Glutamatergic neuron (in vitro differentiated cells): ENCODE measurements at places on chromosomes 16 and 17. TPM values are rescaled to one million over a fixed set of nuclear protein-coding genes. Genes with fewer than 3 reads are reported as not detected.

ZNF205 gene
- 31.6 TPM for total RNA-seq

SPATA32 gene
- total RNA-seq, result not detected

NOG gene
- total RNA-seq, result not detected

CRYBA1 gene
- total RNA-seq, result 2.7 TPM

MARCHF10 gene
- total RNA-seq, result not detected

GRIN2A gene
- total RNA-seq, result 6.8 TPM

CPNE7 gene
- total RNA-seq, result 17.8 TPM

PAFAH1B1 gene
- total RNA-seq, result 296 TPM

TPSG1 gene
- not detected for total RNA-seq

DNA sequence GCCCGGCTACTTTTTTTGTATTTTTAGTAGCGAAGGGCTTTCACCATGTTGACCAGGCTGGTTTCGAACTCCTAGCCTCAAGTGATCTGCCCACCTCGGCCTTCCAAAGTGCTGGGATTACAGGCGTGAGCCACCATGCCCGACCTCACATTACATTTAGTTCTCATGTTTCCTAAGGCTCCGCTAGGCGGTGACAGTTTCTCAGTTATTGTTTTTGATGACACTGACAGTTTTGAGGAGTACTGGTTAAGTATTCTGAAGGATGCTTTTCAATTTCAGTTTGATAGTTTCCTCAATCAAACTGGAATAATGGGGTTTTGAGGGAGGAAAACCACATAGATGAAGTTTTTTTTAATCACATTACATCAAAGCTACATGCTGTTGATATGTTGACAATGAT lies 1028.5 kb downstream of the CDH8 start:
- no peak overlapping the region for H3K4me3 ChIP-seq
- peak overlapping the region; percentile 30 for H3K27ac ChIP-seq
- H3K27me3 ChIP-seq, result peaks cover 2% of the 10 kb centered on the region
- H3K36me3 ChIP-seq, result no peaks in the 10 kb centered on the region

DNA sequence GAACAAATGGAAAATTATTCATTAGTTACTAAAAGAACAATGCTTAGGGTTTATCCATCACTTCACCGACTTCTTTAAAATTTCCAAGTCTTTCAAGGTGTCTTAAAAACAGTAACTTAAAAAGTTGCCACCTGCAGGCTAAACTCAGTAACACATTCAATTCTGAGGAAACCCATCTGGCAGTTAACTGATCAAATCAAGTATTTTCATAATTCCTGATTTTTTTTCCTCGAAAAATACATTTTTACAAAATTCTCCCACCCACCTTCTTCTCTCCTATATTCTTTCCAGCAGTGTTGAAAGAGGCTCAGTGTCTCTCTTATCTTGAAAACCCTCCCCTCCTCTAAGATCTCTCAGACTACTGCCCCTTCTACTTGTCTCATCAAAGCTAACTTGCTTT lies 29.9 kb downstream of the PARN start:
- no peaks in the 10 kb centered on the region for H3K27me3 ChIP-seq
- no peak for DNase-seq
- no peak overlapping the region for H3K27ac ChIP-seq
- peaks cover 16% of the 10 kb centered on the region for H3K36me3 ChIP-seq
- H3K4me1 ChIP-seq, result no peaks in the 10 kb centered on the region

GRCh38 chr17:63774141-63774968 lies at the start of gene DDX42:
Gene DDX42, plus strand, starts transcription at chr17:63774170. Its CDS starts 12,880 bp downstream, at chr17:63787050.
- H3K27ac ChIP-seq, result peak within 1 kb of the TSS; percentile 99
- peaks cover 13% of the 10 kb centered on the region for H3K27me3 ChIP-seq
- H3K36me3 ChIP-seq, result no peaks in the 10 kb centered on the region
- H3K4me1 ChIP-seq, result peaks cover 18% of the 10 kb centered on the region
- peak; percentile 92 for DNase-seq

DNA sequence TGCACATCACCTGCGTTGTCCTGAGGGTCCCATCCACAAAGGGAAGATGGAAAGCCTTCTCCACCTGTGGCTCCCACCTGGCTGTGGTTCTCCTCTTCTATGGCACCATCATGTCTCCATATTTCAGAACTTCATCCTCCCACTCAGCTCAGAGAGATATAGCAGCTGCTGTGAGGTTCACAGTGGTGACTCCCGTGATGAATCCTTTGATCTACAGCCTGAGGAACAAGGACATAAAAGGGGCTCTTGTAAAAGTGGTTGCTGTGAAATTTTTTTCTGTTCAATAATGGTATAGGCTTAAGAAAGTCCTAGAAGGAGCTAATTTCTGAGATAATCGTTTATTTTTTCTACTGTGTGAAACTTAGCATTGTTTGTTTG lies 18.7 kb downstream of the ZNF200 start:
- H3K4me3 ChIP-seq, result no peak overlapping the region
- H3K27ac ChIP-seq, result no peak overlapping the region
- no peak for DNase-seq
- H3K36me3 ChIP-seq, result peaks cover 7% of the 10 kb centered on the region
- no peaks in the 10 kb centered on the region for H3K27me3 ChIP-seq
- H3K4me1 ChIP-seq, result no peaks in the 10 kb centered on the region

- H3K27me3 ChIP-seq, result peaks cover 3% of the 10 kb centered on the region
- H3K4me1 ChIP-seq, result peaks cover 9% of the 10 kb centered on the region
- no peaks in the 10 kb centered on the region for H3K36me3 ChIP-seq
- H3K27ac ChIP-seq, result no peak overlapping the region
Observed at GRCh38 chr17:32880671-32881453, 3.9 kb upstream of the MYO1D start.

GRCh38 chr16:64858076-64858475 lies 263.8 kb downstream of the CDH11 start:
- H3K36me3 ChIP-seq, result no peaks in the 10 kb centered on the region
- peak overlapping the region; percentile 78 for H3K27ac ChIP-seq
- H3K4me3 ChIP-seq, result no peak overlapping the region

DNA sequence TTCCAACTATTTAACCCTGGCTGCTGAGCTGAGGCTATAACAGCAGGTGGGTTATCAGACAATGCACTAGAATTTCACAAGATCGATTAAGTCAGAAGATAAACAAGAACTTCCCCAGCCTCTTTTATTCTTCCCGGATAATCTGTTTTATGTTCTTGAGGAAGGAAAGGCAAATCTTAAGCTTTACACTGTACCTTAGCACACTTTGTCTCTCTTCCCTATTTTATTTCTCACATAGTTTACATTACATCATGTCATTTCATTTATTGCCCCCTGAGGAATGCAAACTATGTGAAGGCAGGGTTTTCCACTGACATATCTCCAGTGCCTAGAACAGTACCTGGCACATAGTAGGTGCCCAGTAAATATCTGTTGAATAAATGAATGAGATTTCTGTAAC lies 139.6 kb downstream of the SKAP1 start:
- no peaks in the 10 kb centered on the region for H3K36me3 ChIP-seq
- H3K4me3 ChIP-seq, result no peak overlapping the region
- no peak overlapping the region for H3K27ac ChIP-seq
- DNase-seq, result no peak
- H3K27me3 ChIP-seq, result no peaks in the 10 kb centered on the region

- H3K36me3 ChIP-seq, result peaks cover 16% of the 10 kb centered on the region
- peaks cover 6% of the 10 kb centered on the region for H3K27me3 ChIP-seq
- no peak overlapping the region for H3K27ac ChIP-seq
- H3K4me3 ChIP-seq, result no peak overlapping the region
Observed at GRCh38 chr16:15605839-15606517, 37.0 kb downstream of the MARF1 start.

DNA sequence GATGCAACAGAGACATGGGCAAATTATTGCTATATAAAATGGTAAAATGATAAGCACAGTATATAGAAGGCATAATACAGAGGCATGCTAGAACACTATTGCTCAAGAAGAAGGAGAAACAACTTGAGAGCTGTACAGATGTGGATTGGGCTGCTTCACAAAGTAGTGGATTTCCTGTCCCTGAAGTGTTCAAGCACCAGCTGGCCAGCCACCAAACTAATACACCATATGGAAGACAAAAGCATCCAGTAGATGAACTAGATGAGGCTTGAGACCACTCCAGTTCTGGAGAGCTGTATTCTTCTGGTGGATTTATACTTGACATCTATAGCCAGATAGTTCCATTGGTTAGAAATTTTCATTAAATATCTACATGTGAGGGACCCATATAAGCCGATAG lies 134.1 kb upstream of the GNAO1 start:
- no peak for DNase-seq
- H3K27me3 ChIP-seq, result peaks cover 2% of the 10 kb centered on the region
- H3K4me1 ChIP-seq, result no peaks in the 10 kb centered on the region
- H3K27ac ChIP-seq, result no peak overlapping the region

GRCh38 chr17:34988644-34989043 lies 8.3 kb downstream of the LIG3 start:
- H3K36me3 ChIP-seq, result no peaks in the 10 kb centered on the region
- no peak for DNase-seq
- peaks cover 1% of the 10 kb centered on the region for H3K27me3 ChIP-seq
- no peak overlapping the region for H3K27ac ChIP-seq

DNA sequence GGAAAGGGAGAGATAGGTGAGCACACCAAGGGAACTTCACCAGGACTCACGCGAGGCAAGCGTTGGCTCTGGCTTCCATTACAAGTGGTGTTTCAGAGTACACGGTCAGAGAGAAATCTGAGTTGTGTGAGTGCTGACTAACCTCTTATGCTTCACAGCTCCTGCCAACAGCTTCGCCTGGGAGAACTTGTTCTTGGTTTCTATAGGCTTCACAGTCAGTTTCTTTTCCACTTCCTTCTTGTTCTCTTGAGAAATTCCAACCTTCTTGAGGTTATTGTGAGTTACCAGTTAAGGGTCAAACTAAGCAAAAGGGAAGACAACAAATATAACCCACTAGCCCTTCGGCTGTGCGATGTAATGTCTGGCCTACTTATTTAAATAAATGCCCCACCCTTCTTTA lies 18.9 kb downstream of the PSME3IP1 start:
- no peak overlapping the region for H3K27ac ChIP-seq
- no peaks in the 10 kb centered on the region for H3K27me3 ChIP-seq

DNA sequence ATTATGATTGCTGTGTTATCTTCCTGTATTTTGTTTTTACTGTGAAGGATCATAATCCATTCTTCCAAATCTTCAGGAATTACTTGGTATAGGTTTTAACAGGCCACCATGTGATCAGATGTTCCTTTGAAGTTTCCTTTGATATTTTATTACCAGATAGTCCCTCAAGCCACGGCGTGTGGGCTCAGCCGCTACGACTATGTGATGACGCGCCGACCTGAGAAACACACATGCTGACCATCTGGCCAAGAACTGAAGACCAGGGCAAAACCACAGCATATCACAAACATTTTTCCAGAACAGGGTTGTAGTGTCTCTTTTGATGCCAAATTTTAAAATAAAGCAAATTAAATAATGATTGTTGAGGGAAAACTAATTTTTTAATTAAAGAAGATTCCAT lies 47.3 kb downstream of the ZCCHC14 start:
- peak overlapping the region; percentile 67 for H3K27ac ChIP-seq
- H3K36me3 ChIP-seq, result peaks cover 13% of the 10 kb centered on the region
- H3K4me1 ChIP-seq, result no peaks in the 10 kb centered on the region
- no peak overlapping the region for H3K4me3 ChIP-seq
- DNase-seq, result no peak

DNA sequence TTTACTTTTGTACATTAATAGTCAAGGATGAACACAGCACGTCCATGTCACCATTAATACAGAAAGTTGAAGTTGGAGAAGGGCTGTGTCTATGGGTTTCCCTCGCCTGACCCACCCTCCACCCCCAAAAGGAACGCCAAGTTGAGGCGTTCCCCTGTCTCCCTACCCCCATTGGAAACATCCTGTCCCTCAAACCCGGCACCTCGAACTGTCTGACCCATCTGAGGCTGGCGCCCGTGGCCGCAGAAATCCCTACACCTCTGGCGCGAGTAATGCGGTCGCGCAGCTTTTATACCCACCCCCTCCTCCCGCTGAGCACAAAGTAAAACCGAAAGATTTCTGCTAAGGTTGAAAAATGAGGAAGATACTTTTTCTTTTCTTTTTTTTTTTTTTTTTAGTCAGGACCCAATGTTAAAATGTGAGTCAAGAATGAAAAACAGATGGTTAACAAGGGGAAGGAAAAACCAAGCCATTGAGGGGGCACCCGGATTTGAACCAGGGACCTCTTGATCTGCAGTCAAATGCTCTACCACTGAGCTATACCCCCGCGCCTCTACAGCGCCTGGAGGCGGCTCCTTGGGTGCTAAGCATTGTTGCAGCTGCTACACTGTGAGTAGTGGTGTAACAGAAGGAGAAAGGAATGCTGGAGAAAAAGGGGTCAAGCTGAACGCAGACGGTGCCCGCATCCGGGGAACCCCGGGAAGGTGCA lies 887 bp upstream of the LASP1 start:
- no peaks in the 10 kb centered on the region for H3K36me3 ChIP-seq
- DNase-seq, result peak; percentile 92
- peaks cover 26% of the 10 kb centered on the region for H3K27me3 ChIP-seq
- peak overlapping the region; percentile 86 for H3K4me3 ChIP-seq

DNA sequence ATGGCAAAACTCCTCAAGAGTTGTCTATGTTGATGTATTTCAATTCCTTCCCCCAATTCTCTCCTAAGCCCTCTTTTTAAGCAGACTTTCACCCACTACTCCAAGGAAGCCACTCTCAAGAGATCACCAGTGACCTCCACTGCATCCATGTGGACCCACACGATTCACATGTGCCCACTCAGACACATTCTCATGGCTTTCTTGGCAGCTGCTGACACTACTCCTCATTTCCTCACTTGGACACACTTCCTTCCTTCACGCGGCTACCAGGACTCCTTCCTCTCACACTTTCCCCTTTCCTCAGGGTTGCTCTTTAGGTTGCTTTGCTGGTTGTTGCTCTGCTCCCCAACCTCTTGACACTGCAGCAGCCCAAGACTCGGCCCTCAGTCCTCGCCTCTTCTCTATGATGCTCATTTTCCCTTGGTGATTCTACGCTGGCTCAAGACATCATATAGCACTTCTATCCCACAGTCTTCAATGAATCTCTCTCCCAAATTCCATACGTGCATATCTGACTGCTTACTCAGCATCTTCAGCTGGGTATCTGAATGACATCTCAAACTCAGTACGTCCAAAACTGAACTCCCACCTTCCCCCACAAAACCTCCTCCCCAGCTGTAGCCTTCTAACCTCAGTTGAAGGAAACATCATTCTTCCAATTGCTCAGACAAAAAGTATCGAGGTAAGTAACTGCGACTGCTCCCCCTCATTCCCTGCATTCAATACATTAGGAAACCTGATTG lies 28.2 kb downstream of the HELZ start:
- H3K4me1 ChIP-seq, result peaks cover 15% of the 10 kb centered on the region
- no peak for DNase-seq
- H3K27ac ChIP-seq, result no peak overlapping the region
